NT2/D1 (cell line): ENCODE measurements at places on chromosomes 5 and 9.

DNA sequence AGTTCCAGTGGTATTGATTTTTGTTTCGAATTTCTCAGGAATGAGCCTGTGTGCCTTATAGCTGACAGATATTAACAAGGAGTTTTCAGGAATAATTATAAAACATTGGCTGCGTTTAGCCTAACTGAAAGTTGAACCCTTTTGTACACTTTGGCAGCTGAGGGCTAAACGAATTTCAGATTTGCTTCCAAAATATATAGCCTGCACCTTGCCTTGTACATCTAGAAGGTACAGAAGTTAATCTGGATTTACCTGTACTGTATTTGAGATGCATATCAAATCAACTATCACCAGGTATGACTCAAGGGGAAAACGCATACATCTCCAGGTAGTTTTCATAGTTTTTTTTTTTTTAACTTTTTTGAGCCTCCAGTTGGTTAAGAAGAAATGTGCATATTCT, 1.9 kb upstream of the MSX2 start:
- DNase-seq = no peak

DNA sequence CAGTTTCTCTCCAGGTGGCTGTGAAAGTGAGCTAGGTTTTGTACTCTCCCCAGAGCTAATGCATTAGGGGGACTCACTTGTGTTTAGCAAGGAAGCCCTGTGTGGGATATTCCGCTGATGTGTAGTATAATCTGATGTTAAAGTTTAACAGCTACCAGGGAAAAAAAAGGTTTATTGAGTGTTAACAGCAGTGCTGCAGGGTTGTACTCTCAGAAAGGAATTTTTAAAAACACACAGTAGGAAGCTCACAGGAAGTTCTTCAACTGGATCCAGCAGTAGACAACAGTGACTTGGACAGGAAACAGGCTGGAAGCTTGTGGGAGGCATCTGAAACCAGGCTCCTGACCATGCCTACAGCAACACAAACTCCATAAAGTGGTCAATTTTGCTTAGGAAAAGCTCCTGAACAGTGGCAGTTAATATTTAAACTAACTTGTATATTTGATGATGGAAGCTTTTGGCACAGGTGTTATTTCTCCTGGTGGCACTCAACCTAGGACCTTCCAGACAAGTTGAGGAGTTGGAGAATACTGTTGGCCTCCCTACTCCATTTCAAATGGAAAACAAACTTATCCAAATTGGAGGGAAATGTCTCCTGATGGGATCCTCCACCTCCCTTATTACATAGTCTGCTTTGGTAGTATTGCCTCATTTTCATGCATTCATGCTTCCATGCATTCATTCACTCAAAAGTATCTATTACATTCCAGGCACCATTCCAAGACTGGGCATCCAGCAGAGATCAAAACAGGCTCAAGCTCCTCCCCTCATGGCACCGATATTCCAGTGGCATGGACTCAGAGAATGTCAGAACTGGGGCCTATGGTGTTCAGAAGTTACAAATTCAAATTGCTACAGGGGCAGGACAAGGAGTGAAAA, 54.7 kb downstream of the FOXD1 start:
- DNase-seq = no peak

- DNase-seq = no peak
These were observed 409.0 kb downstream of the PRR16 start for GRCh38 chr5:120873083-120873482.

DNA sequence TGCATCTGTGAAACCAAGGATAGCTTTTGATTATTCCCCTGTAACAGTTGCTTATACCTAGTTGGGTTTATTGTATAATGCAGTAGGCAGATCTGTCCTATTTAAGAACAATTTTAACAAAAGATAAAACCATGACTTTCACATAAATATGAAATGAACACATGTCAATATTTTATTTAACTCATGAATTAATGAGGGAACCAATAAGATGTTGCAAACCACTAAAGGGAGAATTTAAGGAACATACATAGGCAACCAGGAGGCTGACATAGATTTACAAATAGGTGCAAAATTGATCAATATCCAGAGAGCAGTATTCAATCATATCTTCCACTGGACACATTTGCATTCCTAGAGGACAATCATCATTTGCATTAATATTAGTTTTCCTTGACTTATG, 280.0 kb upstream of the BRINP1 start:
- no peak for DNase-seq

GRCh38 chr9:131590907-131591844, 45.9 kb downstream of the PRRT1B start:
- peak; percentile 40 for DNase-seq

- DNase-seq = peak; percentile 1
These were observed 482.7 kb upstream of the CD180 start for GRCh38 chr5:67679184-67679841.

- DNase-seq = no peak
These were observed 90.1 kb downstream of the LMX1B start for GRCh38 chr9:126703866-126704156.
